Suppressor macrophage (primary cell): ENCODE measurements at places on chromosomes 4 and X.

DNA sequence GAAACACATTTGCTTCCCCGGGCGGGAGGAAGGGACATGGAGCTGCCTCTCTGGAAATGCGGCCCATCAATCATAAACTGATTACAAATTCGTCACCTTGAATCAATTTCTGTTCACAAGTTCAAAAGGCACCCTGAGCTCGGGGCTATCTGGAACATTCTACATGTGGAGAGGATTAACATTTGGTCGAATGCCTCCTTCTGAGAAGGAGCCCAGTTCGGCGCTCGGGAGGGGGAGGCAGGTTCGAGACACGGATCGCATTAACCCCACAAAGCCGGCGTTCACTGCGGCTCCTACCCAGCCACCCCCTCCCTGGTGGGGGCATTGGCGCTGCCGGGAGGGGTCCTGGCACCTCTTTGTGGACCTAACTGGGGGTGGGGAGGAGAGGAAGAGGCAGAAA is 108.0 kb downstream of the CPZ start:
- no peak for DNase-seq

DNA sequence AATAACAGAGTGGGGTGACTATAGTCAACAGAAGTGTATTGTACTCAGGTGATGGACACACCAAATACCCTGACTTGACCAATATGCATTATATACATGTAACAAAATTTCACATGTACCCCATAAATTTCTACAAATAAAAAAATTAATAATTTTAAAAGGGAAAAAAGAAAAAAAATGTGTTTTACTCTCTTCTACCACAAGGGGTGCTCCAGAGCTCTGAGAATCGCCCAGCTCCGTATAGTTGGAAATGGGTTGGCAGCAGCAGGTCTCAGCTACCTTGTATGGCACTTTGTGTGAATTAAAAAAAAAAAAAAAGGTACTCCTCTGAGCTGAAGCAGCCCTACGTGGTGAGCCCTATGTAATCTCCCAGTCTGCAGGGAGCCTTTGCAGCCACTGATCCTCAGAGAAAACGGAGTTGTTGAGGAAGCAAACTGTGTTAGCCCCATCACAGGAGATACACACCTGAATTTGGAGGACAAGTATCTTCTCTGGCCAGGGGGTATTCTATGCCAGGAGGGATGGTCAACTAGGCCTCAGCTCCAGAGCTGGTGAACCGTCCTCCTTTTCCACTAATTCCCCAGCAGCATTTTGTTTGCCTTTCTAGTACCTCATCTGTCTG is 17.2 kb upstream of the POLA1 start:
- DNase-seq = no peak

DNA sequence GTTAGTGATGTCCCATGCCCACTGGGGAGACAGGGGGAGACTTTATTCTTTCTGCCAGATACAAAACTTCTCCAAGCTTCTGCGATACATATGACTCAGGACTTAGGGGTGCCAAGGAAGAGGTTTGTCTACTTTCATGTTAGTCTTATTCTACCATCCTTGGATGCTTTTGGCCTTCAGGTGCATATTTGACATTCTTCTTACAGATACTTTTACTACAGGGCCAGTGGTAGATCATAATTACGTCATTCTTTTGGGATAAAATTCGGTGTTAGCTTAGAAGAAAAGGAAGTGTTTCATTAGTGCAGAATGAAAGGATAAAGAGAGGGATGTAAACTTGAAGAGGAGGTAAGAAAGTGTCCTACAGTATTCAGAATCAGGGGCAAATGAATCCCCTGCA is 245.2 kb downstream of the THOC2 start:
- DNase-seq = no peak

GRCh38 chr4:123398066-123398852 is 1.7 kb downstream of the SPRY1 start:
- peak; percentile 70 for DNase-seq

- no peak for DNase-seq
Measured at GRCh38 chr4:28179126-28179525, 1318.5 kb downstream of the STIM2 start.

DNA sequence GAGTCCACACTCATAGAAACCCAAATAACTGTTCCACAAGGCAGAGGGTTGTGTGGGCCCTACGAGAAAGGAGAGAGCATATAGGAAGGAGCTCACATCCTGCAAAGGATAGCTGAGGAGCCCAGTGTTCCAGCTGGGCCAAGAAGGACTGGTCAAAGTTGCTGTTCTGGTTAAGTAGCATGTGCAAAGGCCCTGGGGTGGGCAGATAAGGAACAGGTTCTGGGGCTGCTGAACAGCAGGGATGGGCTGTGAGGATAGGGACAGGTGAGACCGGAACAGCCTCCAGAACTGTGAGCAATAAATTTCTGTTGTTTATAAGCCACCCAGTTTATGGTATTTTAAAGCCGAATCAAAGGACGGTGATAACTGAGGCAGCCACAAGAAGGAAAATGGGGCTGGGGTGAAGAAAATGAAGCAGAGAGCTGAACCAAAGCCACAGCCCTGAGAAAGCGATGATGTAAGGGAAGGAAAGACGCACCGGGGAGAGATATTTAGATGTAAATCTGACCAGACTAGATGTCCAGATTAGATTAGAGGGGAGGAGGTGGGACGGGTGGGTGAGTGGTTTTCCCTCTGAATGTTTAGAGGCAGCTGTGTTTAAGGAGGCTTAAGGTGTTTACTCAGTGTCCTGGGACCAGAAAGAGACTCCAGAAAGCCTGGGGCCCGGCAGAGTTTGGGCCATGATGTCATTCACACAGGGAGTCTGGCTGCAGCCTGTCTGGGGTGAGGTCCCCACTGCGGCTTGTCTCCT is 180.8 kb upstream of the BCOR start:
- DNase-seq = no peak

- peak; percentile 47 for DNase-seq
Measured at GRCh38 chr4:12852338-12853307, 631.5 kb downstream of the RAB28 start.

GRCh38 chr4:82713856-82714255 is 84.7 kb downstream of the SCD5 start:
- DNase-seq = no peak
